ENCODE measurements at places on chromosomes 4 and X.
A peak's percentile ranks its signal among the peaks of the same experiment; 100 is the strongest.

GRCh38 chr4:151782296-151782695 lies 21.5 kb upstream of the GATB start:
- no peak for DNase-seq

- DNase-seq: no peak
These were observed 42.5 kb downstream of the FAAH2 start for GRCh38 chrX:57329008-57329407.

- no peak for DNase-seq
These were observed 62.9 kb upstream of the HOPX start for GRCh38 chr4:56744030-56744429.

GRCh38 chr4:11312389-11312788 lies 116.3 kb downstream of the HS3ST1 start:
- no peak for DNase-seq

GRCh38 chrX:154116426-154117211 lies 19.1 kb upstream of the MECP2 start:
- no peak for DNase-seq

DNA sequence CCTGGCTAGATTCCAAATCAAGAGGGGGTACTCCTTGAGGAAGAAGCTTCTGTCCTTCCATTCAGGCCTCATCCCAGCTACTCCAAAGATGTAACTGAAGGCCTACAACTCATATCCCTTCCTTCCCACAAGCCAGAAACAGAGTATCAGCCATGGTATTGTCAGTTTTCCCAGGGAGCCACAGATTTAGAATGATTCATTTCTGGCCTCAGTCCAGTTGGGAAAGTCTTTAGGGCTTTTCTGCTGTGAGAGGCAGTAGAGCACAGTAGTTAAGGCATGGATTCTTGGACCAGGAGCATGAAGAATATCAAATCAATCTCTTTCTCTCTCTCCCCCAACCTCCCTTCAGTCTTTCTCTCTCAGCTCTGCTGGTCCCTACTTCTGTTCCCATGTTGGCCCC lies 505.0 kb downstream of the BCOR start:
- DNase-seq: no peak

DNA sequence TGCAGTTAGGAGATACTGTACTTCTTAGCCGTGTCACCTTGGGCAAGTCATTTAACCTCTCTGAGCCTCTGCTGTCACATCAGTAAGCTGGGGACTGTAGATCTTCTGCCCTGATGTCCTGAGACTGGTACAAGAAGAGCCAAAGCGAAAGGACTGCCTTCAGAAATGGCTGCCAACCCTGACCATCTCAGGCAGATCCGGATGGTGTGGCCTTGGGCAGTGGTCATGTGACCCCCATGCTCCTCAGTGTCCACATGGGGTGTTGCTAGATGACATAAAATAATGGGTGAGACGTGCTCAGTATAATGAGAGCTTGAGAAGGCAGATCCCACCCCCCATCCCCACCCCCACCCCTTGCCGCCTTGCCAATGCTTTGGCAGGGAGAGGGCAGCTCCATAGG lies 60.4 kb upstream of the MTM1 start:
- no peak for DNase-seq

GRCh38 chr4:110793381-110793801 lies 170.5 kb upstream of the PITX2 start:
- no peak for DNase-seq

DNA sequence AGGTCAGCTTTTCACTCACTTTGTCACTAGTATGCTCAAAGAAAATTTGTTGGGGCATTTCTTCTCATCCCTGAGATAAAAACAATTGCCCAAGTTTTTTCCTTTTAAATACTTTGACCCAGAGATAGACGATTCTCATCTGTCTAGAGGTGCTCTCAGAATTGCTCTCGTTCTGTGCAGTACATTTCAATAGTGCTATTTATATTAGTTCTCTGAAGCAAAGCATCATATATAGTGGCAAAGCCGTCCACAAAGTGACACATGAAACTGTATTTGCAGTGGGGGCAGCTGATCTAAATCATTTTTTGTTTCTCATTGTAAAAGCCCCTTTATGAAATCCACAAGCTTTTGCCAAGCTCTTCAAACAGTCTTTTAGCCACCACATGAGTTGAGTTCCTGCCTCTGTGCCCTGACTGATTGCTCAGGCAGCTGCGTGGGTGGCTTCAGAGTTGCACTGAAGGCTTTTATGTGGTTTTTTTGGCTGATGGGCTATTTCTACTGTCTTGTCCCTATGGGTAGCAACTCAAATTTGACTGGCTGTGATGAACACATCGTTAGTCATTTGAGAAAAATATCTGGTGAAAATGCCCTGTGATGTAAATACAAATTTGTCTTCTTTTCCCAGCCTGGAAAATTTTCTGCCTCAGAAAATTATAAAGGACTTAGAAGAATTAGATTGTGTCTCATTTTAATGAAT lies 119.1 kb upstream of the OTUD4 start:
- DNase-seq: peak; percentile 91

- DNase-seq: no peak
These were observed 46.9 kb upstream of the MAP9 start for GRCh38 chr4:155423671-155424070.

DNA sequence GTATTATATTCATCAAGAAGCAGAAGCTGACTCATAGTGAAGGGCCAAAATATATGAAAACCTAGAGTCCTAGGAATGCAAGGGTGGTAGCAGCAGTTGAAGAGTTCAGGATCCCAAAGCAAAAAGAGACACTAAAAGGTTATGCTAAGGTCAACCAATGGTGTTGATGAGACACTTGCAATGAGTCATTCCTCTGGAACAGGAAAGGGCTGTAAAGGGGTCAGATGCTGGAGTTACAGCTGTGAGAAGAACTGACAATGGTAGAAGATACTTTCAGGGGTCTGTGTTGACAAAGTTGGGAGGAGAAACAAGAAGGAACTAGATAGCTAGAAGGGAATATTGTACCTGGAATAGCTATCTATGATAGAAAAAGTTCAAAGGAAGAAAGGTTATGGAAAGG lies 47.5 kb downstream of the ZGRF1 start:
- DNase-seq: no peak

DNA sequence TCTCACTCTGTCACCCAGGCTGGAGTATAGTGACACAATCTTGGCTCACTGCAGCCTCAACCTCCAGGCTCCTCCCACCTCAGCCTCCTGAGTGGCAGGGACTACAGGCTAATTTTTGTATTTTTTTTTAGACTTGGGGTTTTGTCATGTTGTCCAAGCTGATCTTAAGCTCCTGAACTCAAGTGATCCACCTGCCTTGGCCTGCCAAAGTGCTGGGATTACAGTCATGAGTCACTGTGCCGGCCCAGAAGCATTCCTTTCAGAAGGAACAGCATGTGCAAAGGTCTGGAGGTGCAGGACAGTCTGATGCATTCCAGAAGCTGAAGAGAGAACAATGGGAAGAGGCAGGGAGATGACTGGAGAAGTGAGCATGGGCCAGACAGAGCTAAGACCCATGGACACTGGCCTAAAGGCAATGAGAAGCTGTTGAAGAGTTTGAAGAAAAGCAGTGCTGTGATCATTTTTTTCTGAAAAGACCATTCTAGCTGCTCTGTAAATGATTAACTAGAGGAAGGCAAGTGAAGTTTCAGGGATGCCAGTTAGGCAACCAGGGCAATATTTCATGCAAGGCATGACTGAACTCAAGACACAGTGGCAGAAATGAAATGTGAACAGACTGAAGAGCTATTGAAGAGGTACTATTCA lies 43.2 kb downstream of the MANBA start:
- no peak for DNase-seq

- peak; percentile 29 for DNase-seq
These were observed 14.3 kb downstream of the H2BW1 start for GRCh38 chrX:103999234-103999633.

DNA sequence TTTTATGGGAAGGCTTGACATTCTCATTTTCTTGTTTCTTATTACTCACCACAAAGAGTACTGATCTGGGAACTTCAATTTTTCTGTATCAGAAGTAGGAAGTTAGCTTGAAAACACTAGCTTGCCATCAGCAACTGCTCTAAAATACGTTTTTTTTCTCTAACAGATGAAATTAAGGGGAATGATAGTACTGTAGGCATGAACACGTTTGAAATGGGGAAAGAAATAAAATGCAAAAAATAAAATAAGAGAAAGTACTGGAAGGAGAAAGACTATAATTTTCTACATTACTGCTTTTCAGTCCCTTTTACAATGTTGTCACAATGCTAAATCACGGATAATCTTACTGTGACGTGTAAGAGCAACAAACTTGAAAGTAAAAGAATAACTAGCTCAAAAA lies 1.5 kb downstream of the RADX start:
- DNase-seq: no peak

DNA sequence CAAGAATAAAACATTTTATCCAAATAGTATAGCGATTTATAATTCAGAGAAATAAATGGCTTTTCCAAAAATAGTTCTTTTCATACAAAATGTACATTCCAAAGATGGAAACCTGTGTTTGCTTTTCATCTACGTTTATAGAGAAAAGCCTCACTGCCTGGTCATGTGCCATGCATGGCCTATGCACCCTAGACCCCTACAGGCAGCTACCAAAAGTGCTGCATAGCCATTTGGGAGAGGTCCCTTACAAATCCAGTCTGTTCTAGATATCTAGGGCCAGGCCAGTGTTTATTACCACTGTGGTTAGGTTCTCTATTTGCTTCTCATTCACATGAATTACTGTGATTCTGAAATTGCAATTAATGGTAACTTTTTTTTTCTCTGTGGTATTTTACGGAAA lies 17.2 kb downstream of the HMGB2 start:
- DNase-seq: no peak

- no peak for DNase-seq
These were observed 406.7 kb upstream of the ACTRT1 start for GRCh38 chrX:128458888-128459287.

DNA sequence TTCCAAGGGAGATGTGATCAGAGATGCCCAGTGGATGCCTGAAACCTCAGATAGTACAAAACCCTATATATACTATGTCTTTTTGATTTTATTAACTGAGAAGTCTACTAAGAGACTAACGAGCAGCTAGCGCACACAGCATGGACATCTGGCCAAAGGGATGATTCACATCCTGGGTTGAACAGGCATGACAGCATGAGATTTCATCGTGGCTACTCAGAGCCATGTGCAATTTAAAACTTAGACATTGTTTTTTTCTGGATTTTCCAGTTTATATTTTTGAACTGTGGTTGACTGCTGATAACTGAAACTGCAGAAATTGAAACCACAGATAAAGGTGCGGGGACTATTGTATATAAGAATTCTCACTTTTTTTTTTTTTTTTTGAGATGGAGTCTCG lies 2252.9 kb upstream of the AGA start:
- no peak for DNase-seq

GRCh38 chr4:48173056-48173991 lies 39.3 kb upstream of the TXK start:
- peak; percentile 70 for DNase-seq

DNA sequence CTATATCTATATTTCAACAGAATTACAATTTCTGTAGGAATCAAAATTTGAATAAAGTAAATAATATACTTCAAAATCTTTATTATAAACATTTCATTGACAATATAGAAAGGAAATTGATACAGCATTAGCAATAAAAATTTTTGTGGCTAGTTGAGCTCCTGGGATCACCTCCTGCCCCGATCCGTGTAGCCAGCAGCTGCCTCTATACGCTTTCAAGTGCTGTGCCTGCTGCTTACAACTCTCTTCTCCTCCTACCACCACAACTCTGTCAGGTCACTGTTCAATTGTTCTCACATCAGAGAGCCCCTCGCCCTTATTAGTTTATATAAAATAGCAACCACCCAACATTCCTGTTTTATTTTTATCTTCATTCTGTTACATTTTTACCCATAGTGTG lies 27.6 kb downstream of the INPP4B start:
- DNase-seq: no peak

DNA sequence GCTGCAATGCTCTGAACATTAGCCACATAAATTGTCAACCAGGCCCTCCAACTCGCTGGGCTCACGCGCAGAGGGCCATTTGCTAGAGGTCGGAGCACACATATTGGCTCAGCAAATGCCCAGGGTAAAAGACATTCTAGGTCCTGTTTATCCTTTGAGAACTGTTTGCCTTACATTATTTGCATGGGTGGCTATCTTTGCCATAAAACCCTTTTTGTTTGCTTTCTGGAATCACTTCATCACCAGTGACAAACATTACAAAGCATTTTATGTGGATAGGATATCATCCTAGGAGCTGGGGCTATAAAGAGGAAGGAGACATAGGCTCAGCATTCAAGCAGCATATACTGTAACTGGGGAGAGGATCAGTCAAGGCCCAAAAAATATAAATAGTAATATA lies 149.2 kb upstream of the RAI2 start:
- no peak for DNase-seq

DNA sequence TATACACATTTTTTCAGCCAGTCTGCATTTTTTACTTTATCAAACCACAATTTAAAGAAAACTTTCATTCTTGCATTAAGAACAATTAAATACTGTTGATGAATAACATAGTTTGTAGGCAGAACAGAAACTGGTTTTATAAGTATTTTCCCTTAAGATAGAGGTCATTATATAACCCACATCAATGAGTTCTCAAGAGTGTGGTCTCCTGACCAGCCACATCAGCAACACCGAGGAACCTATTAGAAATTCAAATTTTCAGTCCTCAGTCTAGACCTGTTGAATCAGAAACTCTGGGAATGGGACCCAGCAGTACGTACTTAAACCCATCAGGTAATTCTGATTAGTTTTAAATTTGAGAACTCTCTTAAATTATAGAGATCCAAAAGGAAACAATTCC lies 299.6 kb upstream of the ARSJ start:
- DNase-seq: no peak

GRCh38 chrX:17735406-17735805 lies 1.9 kb upstream of the SCML1 start:
- DNase-seq: no peak

GRCh38 chrX:31178064-31178768 lies 106.4 kb upstream of the FTHL17 start:
- DNase-seq: peak; percentile 19

GRCh38 chr4:82458729-82459128 lies 28.3 kb downstream of the ENOPH1 start:
- DNase-seq: no peak

All from GM12865 (cell line).